Kidney (tissue), 22 donors: ENCODE measurements at places on chromosomes 1 and 21. TPM values are rescaled to one million over a fixed set of nuclear protein-coding genes. Genes with fewer than 3 reads are reported as not detected.
A peak's percentile ranks its signal among the peaks of the same experiment; 100 is the strongest.

The BEND5 gene
- 11.6 TPM for total RNA-seq

The EDARADD gene
- total RNA-seq = 0.82 TPM

The GPR3 gene
- 0.38 TPM for total RNA-seq

The SLAMF7 gene
- 13.9 TPM for total RNA-seq

GRCh38 chr1:161884475-161884874 lies 118.4 kb downstream of the ATF6 start:
- DNase-seq = no peak

DNA sequence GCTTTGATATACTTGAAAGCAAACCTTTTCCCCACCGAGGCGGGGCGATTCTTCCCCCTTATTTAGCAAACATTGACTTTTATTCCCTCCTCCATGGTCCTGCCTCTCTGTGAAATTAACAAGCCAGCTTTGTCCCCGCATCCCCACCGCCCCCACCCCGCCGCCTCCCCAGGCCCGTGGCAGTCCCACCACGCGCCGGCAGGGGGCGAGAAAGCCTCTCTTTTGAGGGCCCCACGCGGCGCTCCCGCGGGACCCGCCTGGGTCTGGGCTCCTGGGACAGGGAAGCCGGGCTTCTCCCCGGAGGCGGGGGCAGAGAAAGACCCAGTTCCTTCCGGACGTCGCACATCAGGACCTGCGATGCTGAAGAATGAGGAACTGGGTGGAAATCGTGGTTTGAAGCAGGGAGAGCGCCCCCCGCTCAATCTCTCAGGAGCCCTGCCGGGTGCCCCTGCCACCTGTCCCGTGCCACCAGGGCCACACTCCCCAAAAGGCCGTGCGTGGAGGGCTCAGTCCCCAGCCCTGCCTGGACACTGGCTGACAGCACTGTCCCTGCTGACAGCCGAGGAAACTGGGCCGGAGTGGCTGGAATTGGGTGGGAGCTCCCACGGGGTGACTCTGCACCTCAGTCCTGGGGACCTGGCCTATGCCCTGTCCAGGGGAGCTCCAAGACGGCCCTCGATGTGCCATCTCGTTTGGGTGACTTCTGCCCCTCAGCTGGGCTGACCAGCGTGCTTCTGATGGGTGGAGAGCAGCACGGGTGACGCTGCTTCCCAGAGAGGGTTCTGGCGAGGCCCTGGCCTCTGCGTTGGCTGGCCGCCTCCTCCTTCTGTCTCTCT lies 8.6 kb upstream of the ACTRT2 start:
- peak; percentile 70 for DNase-seq

DNA sequence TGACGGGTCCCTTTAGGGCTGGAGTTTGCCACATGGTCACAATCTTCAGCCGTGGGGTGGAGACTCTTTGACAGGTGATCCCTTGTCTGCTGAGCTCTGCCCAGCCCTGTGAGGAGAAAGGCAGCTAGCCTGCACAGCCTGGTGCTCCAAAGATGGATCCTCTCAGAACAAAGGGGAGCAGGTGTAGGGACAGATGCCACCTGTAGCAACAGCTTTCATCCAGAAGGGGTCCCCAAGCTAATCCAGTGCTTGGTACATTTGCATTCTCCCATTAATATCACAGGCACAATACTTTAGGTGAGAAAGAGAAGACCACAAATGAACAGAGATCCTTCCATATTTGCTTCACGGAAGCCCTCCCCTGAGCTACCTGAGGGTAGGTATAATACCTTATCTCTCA lies 93.2 kb downstream of the CCDC185 start:
- DNase-seq = no peak

GRCh38 chr1:147673406-147673805 lies 3.1 kb upstream of the ACP6 start:
- DNase-seq = no peak

GRCh38 chr1:41474490-41475271 lies 9.8 kb downstream of the EDN2 start:
- DNase-seq = peak; percentile 65

- peak; percentile 59 for DNase-seq
Measured at GRCh38 chr1:234519506-234519905, 40.5 kb upstream of the TARBP1 start.

GRCh38 chr1:93681101-93681988 lies at the start of gene BCAR3:
TSS of gene BCAR3 (minus strand) at chr1:93681837. CDS start at chr1:93674930, 6,907 bp downstream.
- peak; percentile 90 for DNase-seq

DNA sequence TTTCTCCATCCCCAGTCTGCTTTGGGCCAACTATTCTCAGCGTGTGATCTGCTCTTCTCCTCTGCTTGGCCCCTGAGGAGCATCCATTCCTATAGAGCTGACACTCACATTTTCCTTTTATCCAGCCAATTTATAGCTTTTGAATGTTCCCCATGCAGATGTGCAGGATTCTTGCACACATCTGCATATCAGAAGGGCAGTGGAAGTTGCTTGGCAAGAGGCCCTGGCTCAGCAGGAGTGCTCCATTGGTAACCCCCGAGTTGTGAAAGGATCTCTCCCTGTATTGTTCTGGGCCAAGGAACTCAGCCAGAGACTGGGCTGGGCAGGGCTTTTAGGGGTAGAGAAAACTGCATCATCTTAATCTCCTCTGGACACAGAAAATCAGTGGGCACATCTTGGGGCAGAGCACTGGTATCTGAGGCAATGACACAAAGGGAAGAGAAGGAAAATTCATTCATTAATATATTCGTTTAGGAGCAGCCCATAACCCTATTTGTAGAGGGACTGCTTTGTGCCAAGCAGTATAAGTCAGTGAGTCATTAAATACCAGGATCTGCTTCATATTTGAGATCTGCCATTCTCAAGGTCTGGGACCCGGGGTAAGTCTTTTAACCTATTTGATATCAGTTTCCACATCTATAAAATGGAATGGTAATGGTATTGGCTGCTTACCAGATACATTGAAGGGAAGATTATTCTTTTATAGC lies 31.0 kb upstream of the BEND5 start:
- no peak for DNase-seq
